Aortic smooth muscle cell (primary cell): ENCODE measurements at places on chromosomes 7 and 10. TPM values are rescaled to one million over a fixed set of nuclear protein-coding genes. Genes with fewer than 3 reads are reported as not detected.

GPR15LG gene
- total RNA-seq = not detected in 2 replicates

HMX3 gene
- total RNA-seq = not detected in 2 replicates

IGFBP1 gene
- 0.37 and 2.1 TPM in 2 replicates for total RNA-seq

ARPC1B gene
- total RNA-seq = 818 and 938 TPM in 2 replicates

ANKRD1 gene
- total RNA-seq = 2.2 TPM in 2 replicates

TUBAL3 gene
- total RNA-seq = not detected in 2 replicates

OGDHL gene
- total RNA-seq = 0.26 and 0.68 TPM in 2 replicates

PRPS1L1 gene
- 0.06 and 0.13 TPM in 2 replicates for total RNA-seq

TBXAS1 gene
- total RNA-seq = 0.92 and 1.4 TPM in 2 replicates

HOXA1 gene
- 0.12 and 0.13 TPM in 2 replicates for total RNA-seq

TMEM225B gene
- 0.62 and 2.4 TPM in 2 replicates for total RNA-seq

ACTR3C gene
- not detected in 2 replicates for total RNA-seq

OR2A1 gene
- under 0.01 and 0.19 TPM in 2 replicates for total RNA-seq
